Stimulated activated CD4-positive, alpha-beta T cell treated with anti-CD3 and anti-CD28 coated beads, Interleukin-15, amount 100 ng/mL, for 24 hours (primary cell): ENCODE measurements at places on chromosomes 7 and 10.

GRCh38 chr10:103931603-103932002, 13.6 kb upstream of the STN1 start:
- DNase-seq: no peak

- no peak for DNase-seq
Measured at GRCh38 chr10:121070275-121071070, 219.3 kb downstream of the WDR11 start.

- DNase-seq: no peak
Measured at GRCh38 chr7:133609806-133610205, 356.9 kb downstream of the EXOC4 start.

GRCh38 chr10:86599041-86599440, 55.3 kb upstream of the OPN4 start:
- DNase-seq: no peak

GRCh38 chr10:132813560-132814468, 27.9 kb upstream of the NKX6-2 start:
- no peak for DNase-seq

GRCh38 chr10:6493521-6494441, 86.3 kb downstream of the PRKCQ start:
- DNase-seq: no peak

DNA sequence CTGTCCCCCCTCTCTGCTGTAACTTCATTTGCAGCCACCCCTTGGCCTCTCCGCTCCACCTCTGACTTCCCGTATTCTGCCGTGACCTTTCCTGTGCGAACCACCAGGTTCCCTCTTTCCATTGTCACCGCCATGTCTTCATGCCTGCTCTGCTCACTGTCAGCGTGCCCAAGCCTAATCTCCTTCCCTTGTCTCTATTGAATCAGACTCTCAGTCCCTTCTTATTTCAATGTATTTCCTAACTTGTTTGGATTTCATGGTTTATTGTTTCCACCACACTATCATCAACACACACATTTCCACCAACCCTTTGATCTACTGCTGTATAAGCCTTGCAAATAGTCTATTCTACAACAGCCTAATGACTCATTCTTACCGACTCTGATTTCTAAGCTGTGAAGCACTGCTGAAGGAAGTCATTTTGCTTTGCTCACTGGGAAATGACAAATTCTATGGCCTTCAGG, 30.0 kb upstream of the INHBA start:
- DNase-seq: no peak

GRCh38 chr7:35825974-35826373, 25.1 kb downstream of the SEPTIN7 start:
- no peak for DNase-seq

GRCh38 chr7:12066004-12066403, 145.1 kb upstream of the TMEM106B start:
- no peak for DNase-seq

DNA sequence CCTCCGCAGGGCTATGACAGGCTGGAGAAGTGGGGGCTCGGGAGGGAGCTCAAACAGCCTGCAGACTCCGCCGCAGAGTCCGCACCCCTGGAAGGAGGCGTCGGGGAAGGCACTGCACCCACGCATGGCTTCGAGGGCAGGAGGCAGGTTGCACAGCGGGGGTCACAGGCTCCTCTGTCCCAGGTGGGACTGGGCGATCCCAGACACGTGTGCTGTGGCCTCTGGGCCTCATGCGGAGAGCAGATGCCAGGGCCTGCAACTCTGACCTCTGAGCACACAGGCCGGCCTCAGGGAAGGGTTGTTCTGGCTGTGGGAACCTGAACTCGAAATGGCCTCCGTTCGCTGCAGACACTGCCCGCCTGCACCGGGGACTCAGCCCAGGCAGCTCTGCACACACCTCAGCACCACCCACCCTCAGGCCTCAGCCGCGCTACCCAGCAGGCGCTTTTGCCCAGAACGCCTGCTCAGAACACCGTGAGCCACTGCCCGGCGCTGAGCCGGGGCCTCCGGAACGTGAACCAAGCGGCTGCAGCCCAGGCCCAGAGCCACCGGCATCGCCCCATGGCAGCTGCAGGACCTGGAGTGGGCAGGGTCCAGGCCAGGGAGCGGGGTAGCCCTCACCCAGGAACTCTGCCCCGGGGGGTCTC, 71.8 kb upstream of the ADGRA1 start:
- DNase-seq: no peak

GRCh38 chr7:81503771-81504170, 266.1 kb downstream of the HGF start:
- no peak for DNase-seq

DNA sequence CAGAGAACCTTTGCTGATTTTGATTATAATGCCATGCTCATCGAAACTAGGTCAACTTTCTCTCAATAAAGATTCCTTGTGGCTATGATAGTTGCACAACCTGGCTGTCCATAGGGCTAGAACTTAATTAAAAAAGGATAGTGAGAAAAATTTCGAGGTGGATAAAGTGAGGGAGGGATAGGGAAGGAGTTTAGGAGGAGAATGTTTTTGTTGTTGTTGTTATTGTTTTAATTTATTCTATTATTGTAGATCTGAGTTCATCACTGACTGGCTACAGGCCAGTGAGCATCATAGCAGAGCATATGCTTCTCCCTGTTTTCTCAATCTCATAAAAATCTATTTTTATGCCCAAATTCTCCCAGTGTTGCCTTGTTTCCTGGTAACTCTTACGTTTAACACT, 688.7 kb upstream of the GRM3 start:
- DNase-seq: no peak

DNA sequence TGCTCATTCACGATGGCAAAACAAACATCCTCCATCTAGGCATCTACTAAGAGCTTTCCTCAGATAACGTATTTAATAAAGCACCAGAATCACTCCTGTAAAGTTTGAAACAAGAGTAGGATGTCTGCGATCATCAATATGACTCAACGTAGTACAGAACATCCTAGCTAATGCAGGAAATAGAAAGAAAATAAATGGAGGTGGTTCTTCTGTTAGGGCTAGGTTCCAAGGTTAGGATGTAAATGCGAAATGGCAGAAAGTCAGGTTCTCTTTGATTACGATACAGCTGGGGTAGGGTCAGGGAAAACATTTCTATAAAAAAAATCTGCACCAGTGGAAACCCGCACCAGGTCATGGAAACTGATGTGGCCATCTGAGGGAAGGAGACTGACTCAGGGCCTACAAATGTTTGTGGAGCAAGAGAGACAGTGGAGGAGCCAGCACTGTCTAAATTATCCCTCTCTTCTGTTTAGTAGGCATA, 29.1 kb downstream of the CCDC6 start:
- DNase-seq: no peak

GRCh38 chr10:11516431-11516746, 95.1 kb downstream of the USP6NL start:
- DNase-seq: no peak

GRCh38 chr7:21253740-21254687, 173.9 kb upstream of the SP4 start:
- DNase-seq: peak; percentile 55

GRCh38 chr7:76358481-76359110, at the start of gene YWHAG:
YWHAG (minus strand) TSS chr7:76358991; CDS start chr7:76358808, 183 bp downstream.
- peak; percentile 89 for DNase-seq

GRCh38 chr7:20786421-20786778, 286 bp downstream of the SP8 start:
- no peak for DNase-seq

DNA sequence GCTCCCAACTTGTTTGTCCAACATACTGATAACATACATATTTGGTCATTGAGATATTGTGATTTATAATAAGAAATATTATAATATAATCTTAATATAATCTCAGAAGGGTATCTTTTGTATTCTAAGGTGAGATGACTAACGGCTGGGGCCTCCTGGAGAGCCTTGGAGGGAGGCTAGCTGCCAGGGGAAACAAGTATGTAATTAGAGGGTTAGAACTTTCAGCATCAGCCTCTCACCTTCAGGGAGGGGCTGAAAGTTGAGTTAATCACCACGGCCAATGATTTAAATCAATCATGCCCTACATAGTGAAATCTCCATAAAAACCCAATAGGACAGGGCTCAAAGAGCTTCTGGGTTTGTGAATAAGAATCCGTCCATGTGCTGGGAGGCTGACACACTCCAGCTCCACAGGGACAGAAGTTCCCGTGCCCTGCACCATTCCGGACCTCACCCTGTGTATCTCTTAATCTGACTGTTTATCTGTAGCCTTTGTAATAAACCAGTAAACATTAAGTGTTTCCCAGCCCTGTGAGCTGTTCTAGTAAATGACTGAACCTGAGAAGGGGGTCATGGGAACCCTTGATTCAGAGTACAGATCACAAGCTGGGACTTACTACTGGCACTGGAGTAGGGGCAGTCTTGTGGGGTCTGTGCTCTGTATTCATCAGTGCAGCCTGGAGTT, 86.3 kb upstream of the STEAP1B start:
- DNase-seq: no peak

DNA sequence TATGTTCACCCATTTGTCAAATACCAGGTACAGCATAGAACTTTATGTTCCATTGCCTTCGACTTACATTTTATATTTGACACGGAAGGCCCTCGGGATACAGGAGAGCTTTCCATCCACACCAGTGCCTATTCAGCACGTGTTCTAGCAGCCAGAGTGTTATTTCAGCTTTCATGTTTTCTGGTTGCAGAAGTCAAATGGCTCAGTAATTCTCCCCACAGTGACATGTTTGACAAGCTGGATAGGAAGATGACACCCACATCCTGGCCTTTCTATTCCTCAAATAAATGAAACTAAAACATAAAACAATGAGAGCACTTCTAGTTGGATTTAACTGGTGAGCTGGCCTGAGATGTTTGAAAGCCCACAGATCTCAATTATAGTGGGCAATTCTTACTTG, 173.4 kb downstream of the SORCS1 start:
- no peak for DNase-seq

- no peak for DNase-seq
Measured at GRCh38 chr7:78041423-78041822, 242.8 kb downstream of the PHTF2 start.

DNA sequence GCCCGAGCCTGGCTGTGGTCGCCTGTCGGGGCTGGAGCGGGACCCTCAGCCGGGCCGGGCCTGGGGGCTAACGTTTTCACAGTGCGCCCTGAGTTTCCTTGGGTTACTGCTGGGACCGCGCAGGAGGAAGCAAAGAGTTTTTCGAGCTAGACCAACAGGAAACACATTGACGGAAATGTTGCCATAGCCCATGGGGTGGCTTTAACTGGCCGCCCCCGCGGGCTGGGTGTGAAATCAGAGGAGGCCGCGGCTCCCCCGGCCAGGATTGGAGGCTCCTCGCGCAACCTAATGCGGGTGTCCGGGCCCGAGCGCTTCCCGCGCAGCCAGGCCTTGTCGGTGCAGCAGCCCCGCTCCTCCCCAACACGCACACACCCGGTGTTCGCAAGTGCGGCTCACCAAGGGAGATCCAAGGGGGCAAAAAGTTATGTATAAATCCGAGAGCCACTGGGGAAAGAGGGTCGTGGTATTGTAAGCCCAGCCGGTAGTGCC, 1.9 kb downstream of the HHEX start:
- DNase-seq: peak; percentile 24

GRCh38 chr10:88065383-88066049, 202.1 kb downstream of the PTEN start:
- peak; percentile 59 for DNase-seq

DNA sequence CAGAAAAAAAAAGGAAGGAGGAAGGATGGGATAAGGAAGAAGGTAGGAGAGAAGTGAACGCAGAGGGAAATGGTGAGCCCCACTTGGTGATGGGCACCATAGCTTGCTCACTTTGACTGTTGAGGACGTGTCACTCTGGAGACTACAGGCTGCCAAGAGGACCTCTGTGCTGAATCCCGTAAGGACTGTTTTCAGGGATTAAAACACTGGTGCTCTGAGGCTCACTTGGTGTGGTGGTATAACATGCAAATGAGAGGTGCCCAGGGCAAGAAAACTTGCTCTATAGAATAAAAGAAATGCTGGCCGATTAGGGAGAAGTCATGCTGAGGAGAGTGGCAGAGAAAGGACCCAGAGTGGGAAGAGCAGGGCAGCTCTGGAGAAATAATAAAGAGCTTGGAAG, 5.3 kb upstream of the IL2RA start:
- DNase-seq: no peak

DNA sequence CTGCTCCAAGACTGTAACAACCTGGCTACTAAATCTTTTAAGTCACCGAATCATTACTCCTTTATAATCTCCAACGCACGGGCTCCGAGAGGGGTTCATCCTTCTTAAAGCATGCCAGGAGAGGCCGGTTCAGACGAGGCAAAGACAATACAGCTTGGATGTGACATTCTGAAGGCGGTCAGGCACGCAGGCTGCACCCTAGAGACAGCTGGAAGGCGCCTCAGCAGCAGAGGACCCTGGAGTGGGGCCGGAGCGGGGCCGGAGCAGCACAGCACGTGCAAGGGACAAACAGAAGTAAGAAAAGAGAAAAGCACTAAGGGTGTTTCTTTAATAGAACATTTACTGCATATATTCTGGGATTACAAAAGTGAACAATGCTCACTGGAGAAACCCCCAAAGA, 97.8 kb upstream of the PPP2R2D start:
- DNase-seq: no peak

- no peak for DNase-seq
Measured at GRCh38 chr7:157012113-157012547, 1.7 kb upstream of the MNX1 start.

DNA sequence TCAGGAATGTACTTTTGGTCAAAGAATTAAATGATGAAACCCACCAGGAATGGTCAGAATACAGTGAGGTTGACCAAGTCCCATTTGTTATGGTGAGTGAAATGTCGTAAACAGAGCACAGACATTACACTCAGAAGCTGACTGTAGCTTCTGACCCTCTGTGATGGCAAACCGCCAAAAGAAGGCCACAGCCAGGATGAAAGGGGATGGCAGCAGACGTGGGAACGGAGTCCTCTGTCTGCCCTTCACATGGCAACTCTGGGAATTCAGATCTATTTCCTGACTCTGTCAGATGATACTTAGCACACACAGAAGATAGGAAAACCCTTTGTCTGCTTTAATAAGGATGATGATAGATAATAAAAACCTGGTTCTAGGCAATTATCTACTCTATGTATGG, 757.1 kb downstream of the SORCS3 start:
- DNase-seq: no peak

GRCh38 chr7:46745707-46746090, 824.6 kb upstream of the IGFBP3 start:
- DNase-seq: no peak

GRCh38 chr7:42886893-42887505, 24.9 kb downstream of the C7orf25 start:
- no peak for DNase-seq

- no peak for DNase-seq
Measured at GRCh38 chr10:59064759-59065539, 111.5 kb upstream of the PHYHIPL start.

GRCh38 chr10:94363251-94363565, 469 bp upstream of the NOC3L start:
- DNase-seq: no peak

GRCh38 chr7:131027287-131027773, 293.3 kb upstream of the KLF14 start:
- peak; percentile 62 for DNase-seq
